NCI-H1417 treated with DMSO at 0.1 percent for 48 hours (cell line): ENCODE measurements at places on chromosomes 7 and 10.
A peak's percentile ranks its signal among the peaks of the same experiment; 100 is the strongest.

DNA sequence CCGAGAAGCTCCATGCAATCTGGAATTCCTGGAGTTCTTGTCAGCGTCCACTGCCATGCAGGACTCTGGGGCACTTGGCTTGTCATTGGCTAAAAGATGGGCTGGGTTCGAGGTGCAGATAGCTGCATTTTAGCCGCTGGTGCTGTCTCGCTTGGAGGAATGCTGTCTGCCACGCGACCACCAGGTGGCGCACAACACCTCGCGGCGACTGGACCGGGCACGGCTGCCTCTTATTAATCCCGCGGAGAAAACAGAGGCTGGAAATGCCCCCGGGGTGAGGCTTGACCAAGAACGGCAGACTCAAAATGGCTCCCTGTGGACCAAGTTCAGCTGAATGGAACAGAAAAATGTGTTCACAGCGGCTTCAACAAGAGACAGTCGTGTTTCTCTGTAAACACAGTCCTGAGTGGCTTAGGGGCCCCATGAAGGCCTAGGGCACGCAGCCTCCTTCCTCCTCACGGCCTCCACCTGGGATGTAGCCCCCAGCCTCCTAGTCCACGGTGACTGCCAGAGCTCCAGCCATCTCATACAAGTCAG, 46.2 kb downstream of the AOC1 start:
- peak; percentile 25 for DNase-seq

DNA sequence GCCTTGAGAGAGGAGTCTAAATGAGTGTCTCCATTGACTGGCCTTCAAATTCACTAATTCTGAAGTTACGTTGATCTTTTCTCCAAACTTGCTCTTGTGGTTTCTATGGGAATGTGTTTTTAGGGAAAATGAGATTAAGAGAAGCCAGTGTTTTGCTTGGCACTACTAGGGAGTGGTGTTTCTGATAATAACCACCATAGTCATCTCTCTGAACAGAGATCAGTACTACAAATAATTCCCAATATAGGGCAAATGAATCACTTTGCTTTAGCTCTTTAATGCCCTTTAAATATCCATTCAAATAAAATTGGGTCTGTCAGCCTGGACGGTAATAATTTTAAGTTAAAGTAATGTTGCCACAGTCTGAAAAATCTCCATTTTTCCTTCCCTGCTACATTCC, 90.8 kb downstream of the NRF1 start:
- no peak for DNase-seq

GRCh38 chr10:77486517-77486916, 151.1 kb downstream of the KCNMA1 start:
- no peak for DNase-seq

DNA sequence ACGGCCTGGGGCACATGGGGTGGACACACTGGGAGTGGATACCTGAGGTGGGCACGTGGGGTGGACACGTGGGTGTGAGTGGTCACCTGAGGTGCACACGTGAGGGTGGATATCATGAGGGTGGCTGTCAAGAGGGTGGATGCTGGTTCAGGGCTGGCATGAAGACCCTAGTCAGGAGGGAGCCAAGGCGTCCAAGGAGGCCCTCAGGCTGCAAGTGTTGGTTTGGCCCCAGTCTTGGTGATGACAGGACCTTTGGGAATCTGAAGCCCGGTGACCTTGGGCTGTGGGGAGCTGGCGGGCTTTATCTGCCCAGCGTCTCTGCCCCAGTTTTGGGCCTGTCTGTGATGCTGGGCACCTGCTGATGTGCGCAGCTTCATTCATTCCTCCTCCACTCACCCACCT, 24.9 kb upstream of the PFKFB3 start:
- DNase-seq, result no peak

- DNase-seq, result no peak
Measured at GRCh38 chr7:11294965-11295364, 321.3 kb downstream of the PHF14 start.
